Mammary epithelial cell (primary cell): ENCODE measurements at places on chromosomes 12 and 14.

- no peak for DNase-seq
These were observed 10.8 kb downstream of the RIMBP2 start for GRCh38 chr12:130705178-130705822.

- DNase-seq = peak; percentile 69
These were observed 12.5 kb upstream of the RCOR1 start for GRCh38 chr14:102579696-102580549.

DNA sequence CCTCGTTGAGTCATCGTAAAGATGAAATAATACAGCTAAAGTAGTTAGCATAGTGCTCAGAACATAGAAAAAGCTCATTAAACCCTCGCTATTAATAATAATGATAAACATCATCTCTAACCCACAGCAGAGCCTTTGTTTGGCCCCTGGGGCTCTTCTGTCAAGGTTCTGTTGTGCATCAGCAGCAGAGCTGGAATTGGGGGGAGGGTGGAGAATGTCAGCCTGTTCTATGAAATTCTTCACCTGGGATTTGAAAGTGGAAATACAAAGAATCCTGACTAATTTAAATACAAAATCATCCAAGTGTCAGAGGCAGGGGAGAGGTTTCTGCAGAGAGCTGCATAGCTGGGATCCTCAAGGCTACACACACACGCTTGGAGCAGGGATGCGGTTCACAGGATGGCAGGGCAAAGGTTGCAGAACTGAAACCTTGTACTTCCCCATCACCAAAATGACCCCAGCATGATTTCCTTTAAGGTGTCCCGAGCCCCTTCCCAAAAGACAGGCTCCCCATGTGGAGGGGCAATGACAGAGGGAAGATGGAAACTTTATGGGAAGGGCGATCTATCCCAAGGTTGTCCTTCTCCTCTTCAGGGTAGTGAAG, 71.8 kb downstream of the DAD1 start:
- DNase-seq = no peak

GRCh38 chr12:113860059-113860820, 105.9 kb downstream of the RBM19 start:
- DNase-seq = no peak

- DNase-seq = no peak
These were observed 374.3 kb upstream of the CCDC196 start for GRCh38 chr14:66111891-66112290.

- DNase-seq = no peak
These were observed 45.2 kb upstream of the FKBP4 start for GRCh38 chr12:2749580-2749979.

DNA sequence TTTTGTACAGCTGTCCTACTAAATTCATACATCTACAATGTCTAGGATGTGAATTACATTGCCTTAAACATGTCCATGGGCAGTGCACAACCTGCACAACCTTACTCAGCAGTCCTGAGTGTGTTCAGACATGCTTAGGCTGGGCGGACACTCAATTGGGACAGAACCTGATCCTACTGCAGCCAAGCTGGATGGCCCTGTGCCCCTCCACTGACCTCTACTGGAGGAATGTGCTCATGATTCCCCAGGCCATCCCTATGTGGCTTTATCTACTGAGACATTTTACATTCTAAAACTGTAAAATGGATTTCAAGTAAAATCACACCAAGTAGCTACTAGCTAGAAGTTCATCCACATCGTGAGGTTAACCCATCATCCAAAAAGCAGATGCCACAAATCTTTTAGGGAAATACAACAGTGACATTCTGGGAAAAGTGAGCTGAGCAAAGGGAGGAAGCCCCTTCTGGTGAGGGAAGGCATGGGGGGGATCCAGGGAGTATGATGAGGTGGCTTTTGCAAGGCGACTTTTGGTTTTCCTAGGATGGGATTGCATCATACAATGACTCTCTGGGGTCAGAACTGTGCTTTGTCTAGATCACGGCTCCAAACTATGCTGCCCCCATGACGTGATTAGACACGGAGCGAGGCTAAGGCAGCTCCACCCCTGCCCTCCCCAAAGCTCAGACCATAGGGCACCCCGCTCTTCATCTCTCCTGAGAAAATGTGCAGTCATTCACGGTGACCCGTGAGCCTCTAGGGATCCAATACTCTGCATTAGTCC, 911.7 kb upstream of the TMEM132C start:
- peak; percentile 17 for DNase-seq

DNA sequence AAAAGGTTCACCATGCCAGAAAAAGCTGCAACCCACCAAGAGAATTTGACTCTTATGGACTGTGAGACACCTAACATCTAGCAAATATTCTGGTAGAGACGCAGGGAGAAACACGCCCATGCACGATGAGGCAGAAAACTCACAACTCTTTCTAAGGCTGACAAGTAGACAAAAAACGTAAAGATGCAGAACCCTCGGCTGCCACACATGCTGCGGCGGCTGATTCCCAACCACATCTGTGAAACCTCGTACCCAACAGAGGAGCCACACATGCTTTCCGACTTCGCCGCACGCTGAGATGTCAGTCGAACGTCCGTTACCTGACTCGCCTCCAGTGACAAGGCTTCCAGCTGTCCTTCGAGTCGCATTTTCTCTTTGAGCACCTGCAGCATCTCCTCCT, 21.8 kb downstream of the GOLGA3 start:
- DNase-seq = no peak

DNA sequence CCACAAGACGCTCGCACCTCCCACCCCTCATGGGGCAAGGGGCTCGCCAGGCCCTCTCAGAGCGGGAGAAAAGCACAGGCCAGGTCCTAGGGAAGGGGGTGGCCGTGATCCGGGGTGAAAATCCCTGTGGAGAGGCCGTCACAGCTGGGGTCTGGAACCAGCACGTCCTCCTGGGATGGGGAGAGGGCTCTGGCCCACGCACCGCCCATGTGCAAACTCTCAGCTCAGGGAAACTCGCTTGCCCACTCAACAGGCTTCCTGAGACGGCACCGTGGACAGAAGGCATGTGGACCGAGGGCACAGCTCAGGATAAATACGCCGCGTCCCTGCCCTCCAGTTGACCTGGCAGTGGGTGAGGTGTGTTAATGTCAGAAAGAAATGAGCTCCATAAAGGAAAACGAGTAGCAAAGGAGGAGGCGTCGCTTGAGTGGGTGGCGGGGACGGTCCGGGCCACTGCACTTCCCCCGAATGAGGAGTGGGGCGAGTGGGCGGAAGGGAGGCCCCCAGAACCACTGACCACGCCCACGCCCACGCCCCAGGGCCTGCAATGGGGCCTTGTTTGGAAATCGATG, 57.6 kb upstream of the GALNT9 start:
- no peak for DNase-seq

DNA sequence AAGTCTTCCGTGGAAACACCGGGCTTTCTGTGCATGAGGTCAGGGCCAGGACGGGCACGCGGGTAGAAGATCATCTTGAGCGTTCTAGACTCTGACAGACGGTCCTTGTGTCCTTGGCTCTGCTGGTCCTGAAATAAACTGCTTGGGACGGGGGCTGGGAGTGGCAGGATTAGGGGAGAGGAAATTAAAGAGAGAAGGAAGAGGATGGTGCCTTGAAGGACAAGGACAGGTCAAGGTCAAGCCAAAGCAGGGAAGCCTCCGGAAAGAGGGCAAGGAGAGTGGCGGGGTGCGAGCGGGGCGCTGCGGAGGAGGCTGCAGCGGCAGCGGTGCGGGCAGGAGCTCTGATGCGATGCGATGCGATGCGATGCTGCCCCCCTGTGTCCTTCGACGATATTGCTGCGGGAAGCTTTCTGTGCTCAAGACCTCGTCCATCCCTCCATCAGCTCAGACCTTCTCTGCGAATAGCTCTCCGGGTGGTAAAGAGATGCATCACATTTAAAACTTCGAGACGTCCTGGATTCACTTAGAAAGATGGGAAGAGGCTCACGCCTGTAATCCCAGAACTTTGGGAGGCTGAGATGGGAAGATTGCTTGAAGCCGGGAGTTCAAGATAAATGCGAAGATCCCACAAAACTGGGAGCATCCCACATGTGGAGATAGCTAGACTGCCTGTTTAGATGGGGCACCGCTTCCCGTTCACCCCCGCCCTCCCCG, 110.1 kb upstream of the TMEM132D start:
- DNase-seq = peak; percentile 11

DNA sequence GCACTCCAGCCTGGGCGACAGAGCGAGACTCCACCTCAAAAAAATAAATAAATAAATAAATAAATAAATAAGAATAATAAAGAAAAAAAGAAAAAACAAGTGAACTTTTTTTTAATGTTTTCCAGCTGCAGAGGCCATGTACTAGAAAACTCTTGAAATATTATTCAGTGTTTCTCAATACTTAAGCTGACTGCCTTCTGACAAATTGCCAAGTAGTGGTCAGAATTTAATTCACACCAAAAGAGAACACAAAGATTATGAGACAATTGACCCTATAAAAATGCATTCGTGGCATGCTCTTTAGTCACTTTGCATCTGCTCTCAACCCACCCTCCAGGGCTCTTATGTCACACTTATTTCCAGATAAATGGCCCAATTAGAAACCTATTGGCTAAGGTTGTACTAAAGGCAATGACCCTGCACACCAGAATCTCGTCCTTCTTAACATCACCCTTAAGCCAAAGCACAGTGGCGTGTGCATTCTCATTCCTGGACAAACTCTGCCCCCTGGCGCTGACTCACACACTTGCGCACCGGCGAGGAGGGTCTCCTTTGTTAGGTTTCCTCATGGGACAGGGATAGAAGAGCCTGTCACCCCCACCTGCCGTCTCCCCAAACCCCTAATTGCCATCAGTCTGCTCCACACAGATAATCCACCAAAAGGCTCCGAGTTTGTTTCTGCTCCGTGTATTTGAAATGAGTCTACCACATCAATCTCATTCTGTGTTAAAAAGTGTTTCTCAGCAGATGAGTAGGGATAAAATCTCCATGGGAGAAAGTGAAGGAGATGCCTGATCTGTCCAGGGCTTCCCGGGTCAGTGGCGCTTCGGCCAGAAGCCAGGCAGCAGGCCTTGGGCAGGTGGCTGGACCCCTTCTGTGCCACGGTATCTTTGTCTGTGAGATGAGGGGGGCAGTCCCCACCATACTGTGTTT, 73.1 kb upstream of the CEP83 start:
- peak; percentile 32 for DNase-seq

DNA sequence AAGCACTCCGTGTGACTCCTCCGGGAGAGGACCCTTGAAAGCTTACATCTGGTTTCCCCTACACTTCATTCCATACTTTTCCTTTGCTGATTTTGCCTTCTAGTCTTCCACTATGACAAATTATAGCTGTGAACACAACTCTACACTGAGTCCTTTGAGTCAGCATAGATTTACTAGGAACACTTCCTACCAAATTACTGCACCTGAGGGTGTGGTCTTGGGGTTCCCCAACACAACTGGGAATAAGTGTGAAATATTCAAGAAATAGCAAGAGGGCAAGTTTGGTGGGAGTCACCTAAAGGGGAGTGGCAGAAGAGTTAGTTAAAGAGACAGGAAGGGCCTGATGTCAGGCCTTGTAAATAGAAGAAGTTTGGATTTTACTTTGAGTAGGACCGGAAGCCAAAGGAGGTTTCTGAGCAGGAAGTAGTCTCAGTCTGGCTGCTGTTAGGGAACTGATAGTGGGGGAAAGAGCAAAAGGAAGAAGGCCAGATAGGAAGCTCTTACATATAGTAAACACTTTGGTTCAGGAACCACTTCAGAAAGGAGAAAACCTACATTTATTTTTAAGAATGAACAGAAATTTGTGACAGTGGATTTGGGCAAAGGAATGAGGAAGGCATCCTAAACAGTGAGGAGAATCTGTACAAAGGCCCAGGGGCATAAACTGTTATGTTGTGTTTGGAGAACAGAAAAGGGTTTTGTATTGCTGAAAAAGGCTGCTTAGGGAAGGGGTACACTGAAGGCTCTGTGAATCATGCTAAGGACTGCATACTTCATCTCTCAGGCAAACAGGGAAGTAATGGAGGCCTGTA, 14.2 kb downstream of the SEL1L start:
- no peak for DNase-seq

DNA sequence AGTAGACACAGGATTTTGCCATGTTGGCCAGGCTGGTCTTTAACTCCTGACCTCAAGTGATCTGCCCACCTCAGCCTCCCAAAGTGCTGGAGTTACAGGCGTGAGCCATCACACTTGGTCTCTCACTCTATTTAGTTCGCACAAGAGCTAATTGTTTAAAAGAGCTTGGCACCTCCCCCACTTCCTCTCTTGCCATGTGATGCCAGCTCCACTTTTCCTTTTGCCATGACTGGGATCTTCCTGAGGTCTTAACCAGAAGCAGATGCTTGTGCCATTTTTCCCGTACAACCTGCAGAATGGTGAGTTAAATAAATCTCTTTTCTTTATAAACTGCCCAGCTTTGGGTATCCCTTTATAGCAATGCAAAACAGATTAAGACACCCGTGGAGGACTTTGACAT, 200.1 kb upstream of the FRMD6 start:
- no peak for DNase-seq

- peak; percentile 8 for DNase-seq
These were observed at the start of gene KCNA1 for GRCh38 chr12:4909734-4910501. Gene KCNA1 (plus strand): TSS chr12:4909905. CDS start chr12:4911379, 1,474 bp downstream.

DNA sequence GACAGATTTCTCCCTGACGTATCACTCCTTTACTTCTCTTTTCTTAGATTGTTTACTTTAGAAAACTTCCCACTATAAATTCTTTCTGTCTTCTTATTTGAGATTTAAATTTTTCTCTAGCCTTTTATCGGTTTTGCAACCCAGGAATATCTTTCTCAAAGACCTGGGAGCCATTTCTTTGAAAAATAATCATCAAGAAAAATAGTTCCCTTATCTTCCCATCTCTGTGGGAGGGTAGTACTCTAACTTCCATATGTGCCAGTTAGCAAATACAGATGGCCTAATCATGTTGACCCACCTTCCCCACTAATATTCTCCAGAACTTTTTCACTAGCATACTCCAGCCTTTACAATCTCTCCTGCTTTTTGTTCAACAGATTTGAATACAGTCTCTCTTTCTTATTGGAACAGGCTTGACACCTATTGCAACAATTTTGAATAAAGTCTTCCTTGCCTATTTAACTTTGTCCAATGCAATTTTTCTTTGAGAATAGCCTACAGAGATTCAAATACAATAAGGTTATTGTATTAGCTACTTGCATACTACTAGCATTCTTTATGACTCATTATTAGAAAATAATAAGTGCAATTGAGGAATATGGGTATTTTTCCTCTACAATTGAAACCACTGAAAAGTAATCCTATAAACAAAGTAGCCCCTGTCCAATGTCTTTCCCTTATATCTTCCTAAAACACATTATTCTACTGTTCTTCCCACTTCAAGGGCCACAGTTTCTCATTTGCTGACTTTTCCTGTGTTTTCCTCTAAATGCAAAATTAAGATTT, 27.4 kb upstream of the KLRB1 start:
- peak; percentile 5 for DNase-seq

DNA sequence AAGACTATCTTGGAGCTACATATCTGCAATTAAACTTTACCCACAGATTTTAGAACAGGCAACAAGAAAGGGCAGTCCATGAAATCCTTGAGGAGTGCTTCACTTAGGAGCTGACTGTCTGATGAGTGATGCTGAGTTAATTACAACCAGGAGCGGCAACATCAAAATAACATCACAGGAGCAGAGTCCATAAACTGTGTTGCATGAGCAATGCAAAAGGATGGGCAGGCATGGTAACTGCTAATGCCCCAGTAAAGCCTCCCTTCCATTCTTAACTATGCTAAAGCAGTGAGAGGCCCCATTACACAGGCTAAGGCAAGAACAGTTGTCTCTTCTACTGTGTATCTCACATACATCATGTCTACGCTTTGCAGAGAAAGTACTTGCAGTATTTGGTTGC, 156.6 kb downstream of the PAX9 start:
- no peak for DNase-seq

- DNase-seq = no peak
These were observed 152.2 kb upstream of the SLC38A2 start for GRCh38 chr12:46524778-46525177.

GRCh38 chr14:44640416-44640815, 133.3 kb upstream of the FSCB start:
- DNase-seq = no peak
